ENCODE measurements at places on chromosomes 7 and 10.

- DNase-seq: no peak
These were observed 786 bp upstream of the CNOT4 start for GRCh38 chr7:135510592-135511183.

DNA sequence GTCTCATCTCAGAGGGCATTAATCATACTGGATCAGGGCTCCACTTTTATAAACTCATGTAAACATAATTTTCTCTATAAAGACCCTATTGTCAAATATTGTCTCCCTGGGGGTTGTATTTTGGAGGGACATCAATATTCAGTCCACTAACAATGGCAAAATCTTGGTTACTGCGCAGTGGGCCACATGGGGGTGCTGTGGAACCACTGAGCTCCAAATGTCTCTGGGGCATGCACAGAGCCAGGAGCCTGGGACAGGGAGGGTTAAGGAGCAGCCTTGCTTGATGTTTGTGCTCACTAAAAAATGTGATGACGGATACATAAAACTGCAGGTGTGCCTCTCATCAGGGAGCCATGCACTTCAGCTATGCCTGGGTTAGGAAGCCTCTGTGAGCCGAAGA lies 62.1 kb upstream of the PRSS58 start:
- no peak for DNase-seq

- no peak for DNase-seq
These were observed 394.7 kb upstream of the AKR1E2 start for GRCh38 chr10:4431114-4431863.

GRCh38 chr7:118072893-118073674 lies 110.9 kb upstream of the LSM8 start:
- no peak for DNase-seq

GRCh38 chr10:48496831-48497779 lies 107.8 kb downstream of the ARHGAP22 start:
- no peak for DNase-seq

DNA sequence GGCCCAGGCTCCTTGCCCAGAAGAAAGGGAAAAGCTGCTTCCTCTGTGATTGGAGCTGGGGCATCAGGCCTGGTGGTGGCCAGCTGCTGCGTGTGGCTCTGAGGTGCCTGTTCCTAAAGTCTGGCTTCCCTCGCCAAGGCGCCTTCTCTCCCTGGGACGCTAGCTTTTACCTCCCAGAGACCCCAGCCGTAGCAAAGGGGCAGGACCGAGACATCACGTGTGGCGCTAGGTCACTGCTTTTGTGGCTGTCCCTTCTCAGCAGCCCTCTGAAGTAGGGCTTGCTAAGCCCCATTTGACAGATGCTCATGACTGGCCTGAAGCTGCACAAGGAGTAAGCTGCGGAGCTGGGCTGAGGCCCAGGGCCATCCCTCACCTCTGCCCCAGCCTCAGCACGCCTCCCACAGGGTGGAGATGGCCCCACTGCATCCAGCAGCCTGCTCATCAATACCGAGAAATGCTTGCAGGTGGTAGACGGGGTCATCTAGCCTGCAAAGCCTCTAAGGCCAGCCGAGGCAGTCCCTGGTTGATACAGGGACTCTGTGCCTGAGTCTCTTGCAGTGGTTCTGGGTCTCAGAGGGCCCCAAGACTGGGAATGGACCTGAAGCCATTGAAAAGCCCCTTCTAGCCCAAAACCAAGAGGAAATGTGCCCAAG lies 171.2 kb downstream of the LCOR start:
- DNase-seq: no peak

- no peak for DNase-seq
These were observed 99.1 kb upstream of the PDGFA start for GRCh38 chr7:618539-619367.

GRCh38 chr7:84302949-84303348 lies 108.4 kb upstream of the SEMA3A start:
- DNase-seq: no peak

- DNase-seq: no peak
These were observed 146.1 kb downstream of the SLIT1 start for GRCh38 chr10:97039538-97040247.

GRCh38 chr10:98852686-98853085 lies 383.0 kb downstream of the HPSE2 start:
- no peak for DNase-seq

GRCh38 chr10:7362471-7362870 lies 48.4 kb downstream of the SFMBT2 start:
- DNase-seq: no peak

- DNase-seq: no peak
These were observed 42.0 kb upstream of the FGFR2 start for GRCh38 chr10:121640266-121640665.

GRCh38 chr7:69935107-69935506 lies 336.8 kb downstream of the AUTS2 start:
- DNase-seq: no peak

DNA sequence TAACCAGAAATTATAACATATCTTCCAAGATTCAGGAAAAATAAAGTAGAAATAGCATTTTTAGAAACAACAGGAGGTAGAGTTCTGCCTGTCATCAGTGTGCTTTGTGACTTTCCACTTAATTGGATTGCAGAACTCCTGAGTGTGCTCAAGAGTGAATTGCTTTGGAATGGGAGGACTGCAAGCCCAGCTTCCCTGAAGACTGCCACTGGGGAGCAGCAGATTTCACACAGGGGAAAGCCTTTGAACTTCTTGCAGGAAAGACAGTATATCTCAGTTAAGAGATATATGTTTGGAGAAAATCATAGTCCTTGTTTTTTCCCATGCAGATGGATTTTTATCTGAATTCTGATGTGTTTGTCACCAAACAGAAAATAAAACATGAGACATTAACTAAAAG lies 124.5 kb downstream of the TMEM168 start:
- no peak for DNase-seq

DNA sequence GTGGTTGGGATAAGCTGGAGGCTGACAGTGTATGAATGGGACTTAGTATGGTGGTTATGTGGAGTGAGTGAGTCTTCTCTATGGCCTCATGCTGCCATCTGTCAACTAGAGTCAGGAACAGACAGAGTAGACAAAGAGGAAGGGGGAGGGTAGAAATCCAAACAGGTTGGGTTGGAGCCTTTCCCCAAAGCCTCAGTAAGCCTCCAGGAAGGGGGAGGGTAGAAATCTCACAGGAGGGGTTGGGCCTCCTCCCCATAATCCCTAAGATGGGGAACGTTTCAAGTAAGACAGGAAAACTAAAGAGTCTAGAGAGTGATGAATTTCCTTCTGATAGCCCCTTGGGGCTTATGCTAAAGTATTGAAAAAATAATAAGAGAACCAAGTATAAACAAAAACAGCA lies 2.0 kb upstream of the AKR1B15 start:
- no peak for DNase-seq

DNA sequence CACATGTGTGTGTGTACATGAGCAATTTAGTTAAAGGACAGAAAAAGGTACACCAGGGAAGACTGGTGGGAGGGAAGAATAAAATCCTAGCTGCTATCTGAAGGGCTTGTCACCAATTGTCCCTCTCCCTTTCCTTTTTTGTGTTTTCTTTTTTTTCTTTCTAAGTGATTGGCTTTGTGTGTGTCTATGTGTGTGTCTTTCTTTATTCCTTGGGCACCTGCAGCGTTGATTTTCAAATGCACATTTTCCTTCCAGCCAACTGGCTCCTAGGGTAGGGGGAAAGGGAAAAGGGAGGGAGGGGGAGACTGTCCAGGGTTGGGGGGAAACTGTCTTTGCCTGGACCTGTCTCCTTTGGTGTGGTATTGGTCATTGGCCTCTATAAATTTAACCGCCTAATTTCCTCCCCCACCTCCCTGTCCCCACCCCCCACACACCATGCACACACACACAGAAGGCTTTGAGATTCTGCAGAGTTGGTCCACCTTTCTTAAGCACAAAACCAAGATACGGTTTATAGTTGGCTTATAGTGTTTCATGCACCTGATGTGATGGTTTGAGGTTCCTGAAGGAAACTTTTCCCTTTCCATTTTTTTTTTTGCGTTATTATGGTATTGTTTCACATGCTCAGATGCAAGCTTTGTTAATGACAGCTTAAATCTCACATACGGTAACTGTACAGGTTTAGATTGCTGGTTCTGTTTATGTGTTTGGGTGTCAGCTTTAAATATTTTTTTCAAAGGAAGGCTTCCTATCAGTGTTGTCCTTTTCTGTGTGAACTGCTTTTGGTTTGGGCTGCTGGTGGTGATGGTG lies 2.6 kb downstream of the AUTS2 start:
- no peak for DNase-seq

DNA sequence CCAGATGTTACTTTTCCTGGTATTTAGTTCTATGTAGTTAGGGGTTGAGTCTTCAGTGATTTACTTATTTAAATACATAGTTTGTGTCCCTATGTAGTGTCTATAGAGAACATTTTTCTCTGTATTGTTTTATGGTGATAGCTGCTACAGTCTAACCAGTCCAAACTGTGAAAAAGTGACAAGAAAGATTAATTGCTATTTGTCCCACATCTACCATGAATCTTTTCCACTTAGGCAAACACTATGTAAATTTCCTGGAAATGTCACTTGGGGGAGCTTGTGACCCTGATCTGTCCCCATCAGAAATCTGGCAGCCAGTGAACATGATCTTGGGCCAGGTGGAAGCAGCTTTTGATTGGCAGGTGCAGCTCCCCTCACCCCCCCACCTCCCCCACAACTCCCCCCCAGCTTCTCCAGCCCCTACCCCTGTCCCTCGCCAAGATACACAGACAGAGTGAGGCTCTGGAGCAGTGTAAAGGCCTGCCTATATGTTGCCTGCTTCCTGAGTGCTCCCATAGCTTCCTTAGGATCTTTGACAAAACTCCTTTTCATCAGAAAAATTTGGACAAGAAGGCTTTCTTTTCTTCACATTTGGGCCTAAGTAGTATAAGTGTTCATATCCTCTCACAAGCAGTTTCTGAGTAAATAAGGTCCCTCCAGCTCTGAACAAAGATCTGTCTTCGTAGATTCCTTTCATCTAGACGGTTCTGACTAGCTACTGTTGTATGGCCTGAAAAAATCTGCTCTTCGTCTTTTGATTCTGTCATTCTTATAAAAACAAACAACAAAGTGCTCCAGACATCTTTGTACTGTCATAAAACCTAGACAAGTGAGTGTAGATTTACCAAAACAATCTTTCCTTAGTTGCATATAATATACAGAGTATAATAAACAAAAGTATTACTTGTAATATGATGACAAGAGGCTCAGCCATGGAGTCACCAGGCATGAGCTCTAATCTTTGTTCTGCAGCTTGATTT lies 31.5 kb upstream of the SLC13A1 start:
- DNase-seq: no peak

DNA sequence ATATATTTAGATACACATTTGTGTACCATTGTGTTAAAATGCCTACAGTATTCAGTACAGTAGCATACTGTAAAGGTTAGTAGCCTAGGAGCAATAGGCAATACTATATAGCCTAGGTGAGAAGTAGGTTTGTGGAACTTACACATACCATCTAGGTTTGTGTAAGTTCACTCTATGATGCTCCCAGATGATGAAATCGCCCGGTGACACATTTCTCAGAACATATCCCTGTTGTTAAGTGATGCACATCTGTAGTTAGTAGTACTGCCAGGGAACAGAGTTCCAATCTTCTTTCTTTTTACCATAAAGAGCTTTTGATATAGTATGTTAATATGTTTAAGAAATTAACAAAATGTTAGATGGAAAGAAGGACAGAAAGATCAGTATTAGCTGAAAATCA lies 138.2 kb downstream of the SNX13 start:
- no peak for DNase-seq

- no peak for DNase-seq
These were observed 462.1 kb upstream of the GALNT17 start for GRCh38 chr7:70669854-70670253.

- no peak for DNase-seq
These were observed 57.5 kb downstream of the CTBP2 start for GRCh38 chr10:125102821-125103220.

DNA sequence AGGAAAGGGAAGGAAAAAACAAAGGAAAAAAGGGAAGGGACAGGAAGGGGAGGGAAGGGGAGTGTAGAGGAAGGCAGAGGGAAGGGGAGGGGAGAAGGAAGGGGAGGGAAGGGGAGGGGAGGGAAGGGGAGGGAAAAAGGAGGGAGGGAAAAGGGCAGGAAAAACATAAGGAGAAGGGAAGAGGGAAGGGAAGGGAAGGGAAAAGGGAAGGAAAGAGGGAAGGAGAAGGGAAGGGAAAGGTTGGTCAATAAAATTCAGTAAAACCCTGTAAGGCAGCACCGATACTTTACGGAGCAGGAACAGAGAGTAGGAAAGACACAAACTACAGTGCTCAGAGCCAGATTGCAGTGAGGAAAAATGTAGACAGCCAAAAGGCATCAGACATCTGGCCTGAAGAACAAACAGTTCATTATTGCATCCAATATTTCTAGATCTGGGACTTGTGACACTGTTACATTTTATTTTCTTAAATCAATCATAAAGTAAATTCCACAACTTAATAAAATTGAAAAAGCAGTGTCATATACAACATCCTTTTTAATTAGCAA lies 322.0 kb downstream of the CRPPA start:
- no peak for DNase-seq

- DNase-seq: no peak
These were observed 63.0 kb downstream of the CUL1 start for GRCh38 chr7:148761499-148762278.

DNA sequence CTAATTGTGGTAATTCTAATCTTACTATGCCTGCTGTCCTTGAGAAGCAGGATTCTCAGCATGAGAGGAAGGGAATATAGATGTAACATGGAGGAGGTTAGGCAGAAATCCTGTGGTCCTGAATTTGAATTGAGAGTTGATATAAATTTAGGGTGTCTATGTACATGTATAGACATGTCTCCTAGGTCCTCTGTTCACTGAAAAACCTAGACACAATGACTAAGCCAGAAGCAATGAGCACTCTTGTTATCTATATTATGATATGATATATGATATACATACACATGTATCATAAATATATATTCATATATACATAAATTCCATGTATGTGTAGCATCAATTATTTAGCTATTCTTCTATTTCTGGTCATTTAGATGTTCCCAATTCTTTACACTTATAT lies 173.3 kb upstream of the MKLN1 start:
- no peak for DNase-seq

DNA sequence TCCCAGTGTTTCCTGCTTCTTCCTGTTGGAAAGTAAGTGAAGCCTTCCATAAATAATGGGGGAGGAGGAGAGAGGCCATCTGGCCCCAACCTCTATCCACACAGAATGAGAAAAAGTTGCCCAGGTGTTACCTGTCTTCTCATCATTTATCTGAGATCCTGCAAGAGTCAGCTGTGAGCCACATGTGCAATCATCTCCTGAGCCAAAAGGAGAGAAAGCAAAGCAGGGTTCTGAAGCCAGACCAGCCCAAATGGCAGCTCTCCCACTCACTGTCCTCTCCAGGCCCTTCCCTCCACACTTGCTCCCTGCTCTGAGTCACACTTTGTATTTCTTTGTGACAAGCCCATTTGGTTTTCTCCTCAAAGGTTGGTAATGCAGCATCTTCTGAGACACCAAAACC lies 65.9 kb downstream of the FAM204A start:
- DNase-seq: no peak

Data from right renal cortex interstitium (tissue), 3 donors.